Right cardiac atrium (tissue), 5 donors: ENCODE measurements at places on chromosomes 1 and 21. TPM values are rescaled to one million over a fixed set of nuclear protein-coding genes. Genes with fewer than 3 reads are reported as not detected.

Gene TMEM269
- 0.06 TPM for total RNA-seq

Gene MAEL
- 6.5 TPM for total RNA-seq

Gene ELK4
- 45.0 TPM for total RNA-seq

Gene GSTM5
- total RNA-seq: 13.0 TPM

Gene TCHHL1
- not detected for total RNA-seq

Gene SYTL1
- total RNA-seq: 1.8 TPM

Gene SPRR2B
- total RNA-seq: not detected

Gene QSOX1
- 387 TPM for total RNA-seq

Gene CTNNBIP1
- total RNA-seq: 53.6 TPM

Gene CCDC185
- total RNA-seq: 0.35 TPM

Gene PGM1
- total RNA-seq: 242 TPM

Gene OPRD1
- not detected for total RNA-seq

Gene LCE2C
- not detected for total RNA-seq

Gene MAP3K6
- 40.7 TPM for total RNA-seq

Gene FMN2
- total RNA-seq: 0.09 TPM

Gene REN
- total RNA-seq: not detected

Gene RIMS3
- 4.6 TPM for total RNA-seq

Gene DCST2
- 0.33 TPM for total RNA-seq

Gene AMY1B
- total RNA-seq: not detected

Gene HSPA6
- total RNA-seq: 3.0 TPM

Gene TSPAN1
- 1.6 TPM for total RNA-seq

Gene ANGPTL1
- total RNA-seq: 13.2 TPM

Gene KRTAP24-1
- total RNA-seq: not detected

Gene GBP5
- 2.0 TPM for total RNA-seq
